Uterus (tissue), 4 donors: ENCODE measurements at places on chromosomes 12 and 14. TPM values are rescaled to one million over a fixed set of nuclear protein-coding genes. Genes with fewer than 3 reads are reported as not detected.

EML5 gene
- 3.4 TPM for total RNA-seq

FOXM1 gene
- total RNA-seq = not detected

SYNDIG1L gene
- total RNA-seq = 0.14 TPM

APPL2 gene
- total RNA-seq = 52.6 TPM

RIMBP2 gene
- 5.9 TPM for total RNA-seq

TMEM229B gene
- total RNA-seq = 0.88 TPM

RND1 gene
- total RNA-seq = not detected

GRCh38 chr14:92756446-92756845 is 8.0 kb upstream of the LGMN start:
- no peak for DNase-seq
- H3K27me3 ChIP-seq = no peaks in the 10 kb centered on the region
- no peak overlapping the region for H3K27ac ChIP-seq
- H3K4me1 ChIP-seq = no peaks in the 10 kb centered on the region
- H3K36me3 ChIP-seq = no peaks in the 10 kb centered on the region
- no peak overlapping the region for H3K4me3 ChIP-seq

DNA sequence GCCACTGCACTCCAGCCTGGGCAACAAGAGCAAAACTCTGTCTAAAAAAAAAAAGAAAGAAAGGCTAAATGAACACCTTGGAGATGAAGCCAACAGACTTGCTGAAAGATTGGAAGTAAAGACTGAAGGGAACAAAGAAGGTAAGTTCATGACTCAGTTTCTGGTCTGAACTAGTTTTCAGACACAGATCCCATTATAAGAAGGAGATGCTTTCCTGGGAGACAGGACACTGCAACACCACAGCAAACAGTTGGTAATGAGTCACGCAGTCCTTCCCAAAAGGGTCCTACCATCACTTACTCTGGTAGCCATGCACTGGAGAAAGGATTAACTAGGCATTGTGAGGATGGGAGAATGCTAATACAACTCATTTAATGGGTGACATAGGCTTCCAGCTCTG is 97.2 kb downstream of the SSPN start:
- no peak overlapping the region for H3K27ac ChIP-seq
- H3K4me1 ChIP-seq = no peaks in the 10 kb centered on the region
- no peak overlapping the region for H3K4me3 ChIP-seq

DNA sequence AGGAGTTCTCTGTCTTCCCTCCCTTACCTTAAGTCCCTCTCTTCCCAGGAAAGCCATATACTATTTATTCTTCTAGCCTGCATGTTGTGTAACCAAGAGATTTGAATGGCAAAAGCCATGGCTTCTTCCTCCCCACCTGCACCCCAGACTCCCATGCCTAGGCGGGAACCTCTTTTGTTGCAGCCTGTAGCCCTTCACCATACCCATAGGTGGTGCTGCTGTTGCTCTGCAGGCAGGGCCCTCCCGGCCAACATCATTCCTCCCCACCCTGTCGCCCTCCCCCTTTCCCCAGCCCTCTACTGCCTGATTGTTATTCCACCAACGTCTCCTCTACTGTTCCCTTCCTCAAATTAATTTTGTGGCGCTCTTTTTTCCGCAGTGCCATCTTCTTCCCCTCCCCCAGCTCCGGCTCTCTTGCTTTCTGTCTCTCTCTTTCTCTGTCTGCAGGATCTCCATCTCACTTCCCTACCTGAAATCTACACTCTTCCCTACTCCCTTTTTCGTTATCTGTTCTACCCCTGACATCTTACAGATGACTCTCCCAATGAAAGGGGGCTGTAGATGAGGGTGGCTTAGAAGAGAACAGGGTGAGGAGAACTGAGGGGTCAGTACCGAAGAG is 13.8 kb downstream of the NGDN start:
- no peaks in the 10 kb centered on the region for H3K4me1 ChIP-seq
- DNase-seq = no peak
- H3K36me3 ChIP-seq = no peaks in the 10 kb centered on the region
- no peak overlapping the region for H3K27ac ChIP-seq

GRCh38 chr14:76012354-76012753 is 26.8 kb downstream of the IFT43 start:
- peak overlapping the region; percentile 70 for H3K27ac ChIP-seq
- H3K4me3 ChIP-seq = no peak overlapping the region
- no peaks in the 10 kb centered on the region for H3K27me3 ChIP-seq
- H3K4me1 ChIP-seq = peaks cover 6% of the 10 kb centered on the region
- peak; percentile 50 for DNase-seq

DNA sequence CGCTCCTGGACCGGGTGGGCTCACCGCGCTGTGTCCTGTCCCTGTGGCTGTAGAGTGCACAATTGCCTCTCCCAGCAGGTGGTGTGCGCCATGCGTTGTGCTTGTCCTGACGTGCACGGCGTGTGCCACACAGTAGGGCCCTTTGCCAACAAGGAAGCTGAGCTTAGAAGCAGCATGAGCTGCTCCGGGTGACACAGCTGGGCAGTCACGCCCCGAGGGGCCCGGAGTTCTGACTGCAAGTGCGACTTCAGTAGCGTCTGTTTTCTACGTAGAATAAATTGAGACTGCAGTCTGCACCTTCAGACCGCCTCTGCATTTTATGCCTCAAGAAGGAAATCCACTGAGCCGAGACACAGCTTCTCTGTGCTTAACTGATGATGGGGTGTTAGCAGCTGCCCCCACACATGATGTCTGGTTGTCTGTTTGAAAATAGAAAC is 81.6 kb downstream of the ADGRD1 start:
- no peak for DNase-seq
- H3K36me3 ChIP-seq = no peaks in the 10 kb centered on the region
- no peak overlapping the region for H3K4me3 ChIP-seq

GRCh38 chr12:57258977-57259970 is 8.3 kb upstream of the STAC3 start:
- no peaks in the 10 kb centered on the region for H3K4me1 ChIP-seq
- H3K27me3 ChIP-seq = no peaks in the 10 kb centered on the region
- H3K27ac ChIP-seq = no peak overlapping the region
- no peaks in the 10 kb centered on the region for H3K36me3 ChIP-seq

- H3K27me3 ChIP-seq = no peaks in the 10 kb centered on the region
- H3K27ac ChIP-seq = peak overlapping the region; percentile 86
- H3K4me1 ChIP-seq = peaks cover 8% of the 10 kb centered on the region
- H3K4me3 ChIP-seq = no peak overlapping the region
These were observed 164.1 kb downstream of the ZFP36L1 start for GRCh38 chr14:68628605-68629310.

GRCh38 chr14:100679153-100679552 is 47.5 kb upstream of the DLK1 start:
- no peak for DNase-seq
- no peak overlapping the region for H3K4me3 ChIP-seq
- no peaks in the 10 kb centered on the region for H3K27me3 ChIP-seq
- H3K36me3 ChIP-seq = no peaks in the 10 kb centered on the region
- H3K27ac ChIP-seq = peak overlapping the region; percentile 80

DNA sequence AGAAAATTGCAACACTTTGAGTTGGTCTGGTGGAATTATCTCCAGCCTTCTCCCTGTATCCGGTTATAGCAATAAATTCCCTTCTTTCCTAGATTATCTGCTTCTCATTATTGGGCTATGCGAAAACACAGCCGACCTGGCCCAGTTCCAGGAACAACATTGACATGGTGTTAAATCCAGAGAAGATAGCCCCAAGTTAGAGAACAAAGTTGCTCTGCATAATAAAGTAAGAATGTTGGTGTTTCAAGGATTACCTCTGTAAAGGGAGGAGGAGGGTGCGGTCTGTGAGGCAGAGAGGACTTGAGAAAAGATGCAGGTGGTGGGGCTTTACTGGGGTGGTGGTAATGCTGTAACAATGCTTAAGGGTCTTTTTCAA is 12.1 kb downstream of the TCL1A start:
- no peak overlapping the region for H3K4me3 ChIP-seq
- DNase-seq = peak; percentile 27
- H3K4me1 ChIP-seq = no peaks in the 10 kb centered on the region
- no peaks in the 10 kb centered on the region for H3K36me3 ChIP-seq

- H3K27me3 ChIP-seq = no peaks in the 10 kb centered on the region
- no peaks in the 10 kb centered on the region for H3K36me3 ChIP-seq
- DNase-seq = no peak
These were observed 193.2 kb downstream of the DAD1 start for GRCh38 chr14:22395803-22396202.

- H3K27me3 ChIP-seq = no peaks in the 10 kb centered on the region
- H3K36me3 ChIP-seq = no peaks in the 10 kb centered on the region
- peak overlapping the region; percentile 15 for H3K27ac ChIP-seq
- H3K4me3 ChIP-seq = no peak overlapping the region
- H3K4me1 ChIP-seq = peaks cover 2% of the 10 kb centered on the region
- peak; percentile 19 for DNase-seq
These were observed 67.2 kb downstream of the RIC8B start for GRCh38 chr12:106841510-106842302.

GRCh38 chr12:69916544-69917235 is 91.7 kb downstream of the MYRFL start:
- H3K4me3 ChIP-seq = no peak overlapping the region
- no peaks in the 10 kb centered on the region for H3K27me3 ChIP-seq
- no peak for DNase-seq
- H3K36me3 ChIP-seq = no peaks in the 10 kb centered on the region
- H3K27ac ChIP-seq = peak overlapping the region; percentile 68
- peaks cover 4% of the 10 kb centered on the region for H3K4me1 ChIP-seq

DNA sequence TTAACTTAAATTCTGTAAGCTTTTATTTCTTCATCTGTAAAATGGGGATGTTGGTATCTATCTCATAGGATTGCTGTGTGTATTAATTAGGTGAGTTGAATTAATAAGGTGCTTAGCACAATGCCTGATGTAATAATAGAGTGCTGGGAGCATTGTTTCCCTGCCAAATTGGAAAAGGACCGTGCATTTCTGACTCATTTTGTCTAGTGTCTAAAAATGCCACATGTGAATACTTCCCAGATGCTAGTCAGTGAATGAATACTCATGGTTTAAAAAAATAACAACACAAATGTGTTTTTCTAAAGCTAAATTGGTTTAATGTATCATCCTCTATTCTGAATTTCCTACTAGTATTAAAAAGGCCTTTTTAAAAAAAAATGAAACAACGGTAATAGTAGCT is 45.4 kb upstream of the NEDD1 start:
- no peak overlapping the region for H3K4me3 ChIP-seq
- H3K27ac ChIP-seq = no peak overlapping the region
- DNase-seq = no peak
- no peaks in the 10 kb centered on the region for H3K27me3 ChIP-seq
- no peaks in the 10 kb centered on the region for H3K36me3 ChIP-seq
- no peaks in the 10 kb centered on the region for H3K4me1 ChIP-seq

DNA sequence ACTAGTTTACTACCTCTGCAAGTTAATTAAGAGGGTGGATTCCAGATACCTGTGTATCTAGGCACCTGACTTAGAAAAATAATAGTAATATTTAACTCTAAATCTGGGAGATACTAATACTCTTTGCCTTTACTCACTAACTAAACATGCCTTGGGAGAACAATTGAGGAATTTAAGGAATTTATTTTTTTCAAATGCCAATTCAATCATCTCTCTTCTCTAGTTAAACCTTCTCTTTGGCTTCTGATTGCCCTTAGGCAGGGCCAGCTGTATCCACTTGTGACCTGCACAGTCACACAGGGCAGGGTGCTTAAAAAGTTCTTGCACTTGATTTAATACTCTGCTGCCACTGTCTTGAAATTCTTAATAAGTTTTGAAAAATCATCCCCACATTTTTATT is 142.4 kb downstream of the PLCZ1 start:
- no peak for DNase-seq
- no peak overlapping the region for H3K27ac ChIP-seq
- no peak overlapping the region for H3K4me3 ChIP-seq
- H3K4me1 ChIP-seq = no peaks in the 10 kb centered on the region
